ENCODE measurements at places on chromosomes 7 and 10.

DNA sequence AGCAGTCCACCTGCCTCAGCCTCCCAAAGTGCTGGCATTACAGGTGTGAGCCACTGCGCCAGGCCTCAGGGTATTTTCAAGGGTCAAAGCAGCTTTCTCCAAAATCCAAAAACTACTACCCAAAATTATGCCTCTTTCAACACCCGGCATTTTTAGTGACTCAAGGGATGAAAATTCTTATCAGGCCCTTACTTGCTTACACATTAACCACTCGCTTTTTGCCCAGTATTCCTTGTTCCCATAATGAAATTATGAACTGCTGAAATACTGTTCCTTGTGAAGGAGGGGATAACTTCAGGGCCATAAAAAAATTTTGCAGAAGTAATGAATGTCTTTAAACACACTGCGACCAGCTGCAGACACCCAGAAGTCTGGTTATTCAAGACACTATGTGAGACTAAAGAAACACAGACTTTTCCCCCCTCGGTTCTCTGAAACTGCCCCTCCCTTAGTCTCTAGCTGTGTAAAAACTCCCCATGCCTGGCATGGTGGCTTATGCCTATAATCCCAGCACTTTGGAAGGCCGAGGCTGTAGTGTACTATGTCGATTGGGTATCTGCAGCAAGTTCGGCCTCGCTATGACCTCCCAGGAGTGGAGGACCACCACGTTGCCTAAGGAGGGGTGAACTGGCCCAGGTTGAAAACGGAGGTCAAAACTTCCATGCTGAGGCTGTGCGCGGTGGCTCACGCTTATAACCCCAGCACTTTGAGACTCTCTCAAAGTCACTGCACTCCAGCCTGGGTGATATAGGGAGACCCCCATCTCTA lies 12.0 kb downstream of the FXYD4 start:
- DNase-seq = no peak

DNA sequence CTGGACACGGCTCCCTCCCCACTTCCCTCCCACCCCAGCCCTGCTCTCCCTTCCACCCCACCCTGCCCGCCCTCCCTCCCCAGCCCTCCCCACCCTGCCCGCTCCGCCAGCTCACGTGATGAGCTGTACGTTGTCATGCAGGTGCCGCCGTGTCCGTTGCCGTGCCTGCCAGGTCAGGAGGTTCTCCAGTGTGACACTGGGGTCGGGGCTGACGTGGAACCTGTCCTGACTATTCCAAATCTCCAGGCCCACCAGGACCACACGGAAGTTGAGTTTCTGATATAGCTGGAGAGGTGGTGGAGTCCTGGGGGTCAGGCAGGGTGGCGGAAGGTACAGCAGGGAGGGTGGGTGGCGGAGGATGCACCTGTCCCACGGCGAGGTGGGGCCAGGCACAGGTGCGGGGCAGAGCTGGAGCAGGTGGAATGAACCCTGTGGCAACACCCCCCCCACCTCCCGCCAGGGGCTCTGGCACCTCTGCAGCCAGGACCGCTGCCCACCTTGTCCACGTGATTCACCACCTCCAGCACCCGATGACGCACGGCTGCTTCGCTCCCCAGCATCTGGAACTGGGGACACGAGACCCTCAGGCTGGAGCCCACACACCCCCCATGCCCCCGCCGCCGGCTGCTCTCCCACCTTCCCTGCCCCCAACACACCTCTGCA lies 4.2 kb downstream of the ADAM8 start:
- DNase-seq = no peak

- no peak for DNase-seq
Measured at GRCh38 chr7:114886241-114886640, 35.7 kb upstream of the MDFIC start.

GRCh38 chr10:61000769-61001730 lies 57.1 kb upstream of the RHOBTB1 start:
- no peak for DNase-seq

DNA sequence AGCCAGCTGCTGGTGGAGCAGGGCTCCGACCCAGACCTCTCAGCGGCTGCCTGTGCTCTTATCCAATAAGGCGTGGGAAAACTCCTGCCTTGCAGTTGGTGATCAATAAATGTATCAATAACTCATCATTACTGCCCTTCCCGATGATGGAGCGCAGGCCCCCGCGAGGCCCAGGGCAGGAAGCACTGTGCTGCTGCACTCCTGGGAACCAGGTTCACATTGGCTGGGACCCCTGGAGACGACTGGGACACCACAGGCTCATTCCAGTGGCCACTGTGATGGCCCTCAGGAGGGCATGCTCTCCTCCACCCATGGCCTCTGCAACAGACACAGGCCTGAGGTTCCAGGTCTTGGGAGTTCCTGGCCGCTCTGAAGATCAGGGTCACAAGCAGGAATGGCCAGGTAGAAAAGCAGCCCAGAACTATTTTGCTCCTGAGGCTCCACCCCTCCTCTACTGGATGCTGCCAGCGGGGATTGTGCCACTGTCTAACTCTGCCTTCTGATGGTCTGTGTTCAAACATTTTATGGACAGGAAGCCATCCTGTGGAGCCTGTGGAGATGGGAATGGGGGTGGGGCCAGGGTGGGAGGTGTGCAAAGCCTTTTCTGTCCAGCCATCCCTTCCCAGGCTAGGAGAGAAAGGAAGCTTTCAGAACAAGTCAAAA lies 287.4 kb upstream of the ZMIZ1 start:
- DNase-seq = no peak

DNA sequence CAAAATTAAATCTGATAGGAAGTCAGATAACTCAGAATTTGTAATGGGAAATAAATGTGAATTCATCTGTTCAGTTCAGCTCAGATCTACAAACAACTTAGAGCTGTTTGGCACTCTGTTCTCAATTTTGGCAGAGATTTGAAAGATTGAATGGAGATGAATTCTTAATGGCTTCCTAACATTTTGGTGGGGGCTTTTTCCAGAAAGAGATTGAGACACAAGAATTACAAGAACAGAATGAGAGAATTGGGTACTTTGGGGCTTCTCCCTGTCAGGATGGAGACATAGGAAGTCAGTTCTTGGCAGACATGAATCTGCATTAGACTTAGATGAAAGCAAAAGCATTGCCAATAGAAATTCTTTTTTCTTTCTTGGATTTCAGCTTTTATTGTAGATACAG lies 39.0 kb upstream of the PTPRZ1 start:
- DNase-seq = no peak

GRCh38 chr7:45982907-45983719 lies 62.0 kb upstream of the IGFBP3 start:
- no peak for DNase-seq

DNA sequence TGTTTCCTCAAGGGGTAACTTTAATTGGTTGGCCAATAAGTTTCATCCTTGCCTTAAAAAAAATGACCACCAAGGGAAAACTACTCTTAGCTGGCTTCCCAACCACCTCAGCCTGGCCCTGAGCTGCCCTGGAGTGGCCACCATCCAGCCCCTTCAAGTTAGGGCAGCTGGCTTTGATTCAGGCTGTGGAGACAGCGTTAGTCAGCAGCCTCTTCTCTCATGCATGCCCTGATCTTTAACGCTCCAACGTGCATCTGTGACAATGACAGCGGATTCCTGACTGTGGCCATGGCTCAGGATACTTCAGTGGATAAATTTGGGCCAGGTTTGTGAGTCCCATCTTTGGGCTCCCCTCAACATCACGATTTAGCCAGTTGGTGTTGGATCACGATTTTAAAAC lies 111.6 kb downstream of the RBM20 start:
- no peak for DNase-seq

DNA sequence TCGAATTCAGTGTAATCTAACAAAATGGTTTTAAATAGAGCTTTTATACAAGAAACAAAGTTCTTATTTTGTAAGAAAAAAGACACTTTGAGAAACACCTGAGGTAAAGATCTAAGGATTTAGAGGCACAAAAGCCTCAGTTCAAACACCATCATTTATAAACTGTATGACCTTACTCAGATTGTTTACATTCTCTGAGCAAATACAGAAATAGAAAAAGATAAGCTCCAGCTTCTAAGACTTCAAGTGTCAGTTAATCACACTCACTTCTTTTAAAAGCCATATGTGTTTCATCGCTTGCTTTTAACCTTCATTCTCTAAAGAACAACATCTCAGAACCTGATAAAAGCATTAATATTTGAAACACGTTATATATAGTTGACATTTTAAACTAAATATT lies 27.9 kb downstream of the CADPS2 start:
- DNase-seq = no peak

DNA sequence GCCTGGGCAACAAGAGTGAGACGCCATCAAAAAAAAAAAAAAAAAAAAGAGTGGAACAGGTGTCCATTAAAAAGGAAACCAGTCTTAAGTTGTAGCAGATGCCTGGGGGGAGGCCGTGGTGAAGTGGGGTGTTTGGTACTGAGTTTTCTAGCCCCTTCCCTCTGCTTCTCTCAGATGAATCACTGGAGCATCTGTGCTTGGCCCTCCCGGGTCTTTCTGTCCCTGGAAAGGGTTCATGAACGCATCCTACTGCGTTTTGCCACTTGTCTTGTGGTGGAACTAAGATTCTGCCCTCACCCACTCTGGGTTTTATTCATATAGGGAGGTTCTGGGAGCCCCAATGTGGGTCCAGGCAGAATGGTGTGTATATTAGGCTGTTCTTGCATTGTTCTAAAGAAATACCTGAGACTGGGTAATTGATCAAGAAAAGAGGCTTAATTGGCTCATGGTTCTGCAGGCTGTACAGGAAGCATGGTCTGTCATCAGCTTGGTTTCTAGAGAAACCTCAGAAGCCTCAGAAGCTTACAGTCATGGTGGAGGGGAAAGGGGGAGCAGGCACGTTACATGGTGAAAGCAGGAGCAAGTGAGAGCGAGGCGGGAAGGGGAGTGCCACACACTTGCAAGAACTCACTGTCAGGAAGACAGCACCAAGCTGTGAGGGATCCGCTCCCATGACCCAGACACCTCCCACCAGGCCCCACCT lies 63.5 kb downstream of the CAMK1D start:
- no peak for DNase-seq

- DNase-seq = no peak
Measured at GRCh38 chr7:114740095-114740494, 181.8 kb upstream of the MDFIC start.

DNA sequence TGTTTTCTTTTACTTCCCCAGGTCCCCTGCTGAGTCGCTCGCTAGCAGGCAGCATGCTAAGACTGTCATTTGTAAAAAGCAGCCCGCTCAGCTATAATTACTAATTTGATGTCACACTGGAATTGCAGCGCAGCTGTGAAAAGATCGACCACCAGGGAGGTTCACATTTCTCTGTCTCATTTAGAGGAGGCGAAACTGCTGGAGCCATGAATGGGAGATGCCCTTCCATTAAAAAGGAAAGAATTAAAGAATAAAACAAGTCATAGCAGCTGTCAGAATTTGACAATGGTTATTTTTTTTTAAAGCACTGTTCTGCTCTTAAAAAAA lies 153.5 kb downstream of the PIP4K2A start:
- no peak for DNase-seq

DNA sequence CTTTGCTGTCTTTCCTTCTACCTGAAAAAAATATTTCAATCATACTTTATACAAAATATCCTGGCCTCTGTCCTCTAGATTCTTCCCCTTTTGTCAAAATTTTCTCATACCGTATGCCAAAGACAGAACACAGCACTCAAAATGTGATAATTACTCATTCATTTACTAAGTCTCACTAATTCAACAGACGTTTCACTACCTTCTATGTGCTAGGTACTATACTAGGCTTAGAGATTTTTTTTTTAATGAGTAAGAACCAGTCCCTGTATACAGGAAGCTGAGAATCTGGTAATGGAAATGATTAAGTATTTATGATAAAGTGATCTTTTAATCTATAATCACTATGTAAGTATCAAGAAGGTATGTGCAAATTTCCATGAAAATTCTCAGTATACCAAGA lies 128.0 kb downstream of the ELAPOR2 start:
- no peak for DNase-seq

DNA sequence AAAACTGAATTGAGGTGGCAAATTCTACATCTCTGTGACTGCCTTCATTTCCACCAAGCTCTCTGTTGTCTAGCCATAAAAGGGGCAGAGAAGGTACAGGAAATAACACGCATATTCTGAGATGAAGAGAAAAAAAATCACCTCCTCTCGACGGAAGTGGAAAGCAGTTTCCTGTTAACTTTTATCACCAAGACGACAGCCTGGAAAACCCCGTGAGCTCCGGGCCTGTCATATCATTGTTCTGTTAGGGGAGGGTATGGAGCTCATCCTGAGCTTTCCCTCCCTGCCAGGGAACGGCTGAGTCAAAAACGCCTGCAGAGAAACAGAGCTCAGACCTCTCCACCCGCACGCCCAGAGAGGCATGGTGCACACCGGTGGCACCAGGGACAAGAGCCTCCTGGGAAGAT lies 200.3 kb downstream of the PRPF18 start:
- DNase-seq = peak; percentile 73

DNA sequence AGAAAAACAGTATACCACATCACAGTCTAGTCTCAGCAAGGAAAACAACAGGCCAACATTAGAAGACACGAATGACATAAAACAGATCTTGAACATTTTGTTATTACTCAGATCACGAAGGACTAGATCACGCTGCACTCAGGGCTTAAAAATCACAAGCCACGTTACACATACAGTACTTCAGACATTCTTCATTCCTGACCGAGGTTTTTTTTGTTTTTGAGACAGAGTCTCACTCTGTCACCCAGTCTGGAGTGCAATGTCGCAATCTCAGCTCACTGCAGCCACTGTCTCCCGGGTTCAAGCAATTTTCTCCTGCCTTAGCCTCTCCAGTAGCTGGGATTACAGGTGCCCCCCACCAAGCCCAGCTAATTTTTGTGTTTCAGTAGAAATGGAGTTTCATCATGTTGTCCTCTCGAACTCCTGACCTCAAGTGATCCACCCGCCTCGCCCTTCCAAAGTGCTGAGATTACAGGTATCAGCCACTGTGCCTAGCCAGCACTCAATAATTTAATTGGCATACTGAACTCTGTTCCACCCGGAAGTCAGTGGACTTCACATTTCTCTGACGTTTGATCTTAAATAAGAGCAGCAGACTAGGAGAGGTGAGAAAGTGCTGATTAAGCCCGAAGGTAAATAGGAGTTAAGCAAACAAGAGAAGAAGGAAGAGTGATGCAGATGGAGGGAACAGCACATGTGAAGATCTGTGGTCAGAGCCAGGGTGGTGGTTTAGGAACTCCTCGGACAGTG lies 3.5 kb downstream of the AIMP2 start:
- no peak for DNase-seq

GRCh38 chr7:92781117-92781720 lies 55.2 kb downstream of the CDK6 start:
- DNase-seq = no peak

GRCh38 chr10:94963901-94964300 lies 25.4 kb downstream of the CYP2C9 start:
- DNase-seq = peak; percentile 5

GRCh38 chr7:6237730-6238129 lies 34.7 kb downstream of the CYTH3 start:
- no peak for DNase-seq

DNA sequence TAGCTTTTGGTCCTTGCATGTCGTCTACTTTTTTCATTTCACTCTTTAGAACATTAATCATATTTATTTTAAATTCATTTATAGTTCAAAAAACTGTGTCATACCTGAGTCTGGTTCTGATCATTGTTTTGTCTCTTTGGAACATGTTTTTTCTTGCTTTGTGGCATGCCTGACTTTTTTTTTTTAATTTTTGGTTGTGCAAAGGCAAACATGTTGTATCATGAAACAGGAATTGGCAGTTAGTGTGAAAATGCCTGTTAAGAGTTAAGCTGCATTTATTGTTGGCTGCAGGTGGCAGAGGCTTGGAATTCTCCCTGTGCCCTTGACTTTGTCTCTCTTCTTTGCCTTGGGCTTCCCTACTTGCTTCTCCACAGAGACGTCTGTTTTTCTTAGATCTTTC lies 525.0 kb upstream of the ADARB2 start:
- no peak for DNase-seq

GRCh38 chr7:95199779-95200558 lies 124.4 kb downstream of the PON1 start:
- peak; percentile 8 for DNase-seq

GRCh38 chr10:46226900-46227558 lies 59.8 kb upstream of the ANTXRL start:
- no peak for DNase-seq

Data from GM12864 (cell line).